ENCODE measurements at places on chromosomes 6 and 20.
A peak's percentile ranks its signal among the peaks of the same experiment; 100 is the strongest.

- peak; percentile 63 for DNase-seq
Measured at GRCh38 chr6:47787620-47788497, 6.0 kb downstream of the OPN5 start.

DNA sequence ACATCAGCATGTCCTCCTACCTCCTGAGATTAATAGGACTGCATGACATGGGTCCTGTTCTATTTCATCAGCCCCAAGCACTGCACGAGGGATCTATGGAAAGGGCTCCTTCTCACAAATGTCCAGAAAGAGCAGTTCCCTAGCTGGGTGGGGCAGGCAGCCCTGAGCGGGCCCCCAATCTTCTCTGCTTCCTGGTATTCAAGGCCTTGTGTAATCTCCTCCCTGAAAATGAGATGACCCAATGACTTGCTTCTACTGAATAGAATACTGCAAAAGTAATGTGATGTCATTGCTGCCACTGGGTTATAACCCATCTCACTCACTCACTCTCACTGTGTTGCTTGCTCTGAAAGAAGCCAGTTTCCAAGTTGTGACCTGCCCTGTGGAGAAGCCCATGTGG lies 126.4 kb downstream of the OPRM1 start:
- DNase-seq, result no peak

DNA sequence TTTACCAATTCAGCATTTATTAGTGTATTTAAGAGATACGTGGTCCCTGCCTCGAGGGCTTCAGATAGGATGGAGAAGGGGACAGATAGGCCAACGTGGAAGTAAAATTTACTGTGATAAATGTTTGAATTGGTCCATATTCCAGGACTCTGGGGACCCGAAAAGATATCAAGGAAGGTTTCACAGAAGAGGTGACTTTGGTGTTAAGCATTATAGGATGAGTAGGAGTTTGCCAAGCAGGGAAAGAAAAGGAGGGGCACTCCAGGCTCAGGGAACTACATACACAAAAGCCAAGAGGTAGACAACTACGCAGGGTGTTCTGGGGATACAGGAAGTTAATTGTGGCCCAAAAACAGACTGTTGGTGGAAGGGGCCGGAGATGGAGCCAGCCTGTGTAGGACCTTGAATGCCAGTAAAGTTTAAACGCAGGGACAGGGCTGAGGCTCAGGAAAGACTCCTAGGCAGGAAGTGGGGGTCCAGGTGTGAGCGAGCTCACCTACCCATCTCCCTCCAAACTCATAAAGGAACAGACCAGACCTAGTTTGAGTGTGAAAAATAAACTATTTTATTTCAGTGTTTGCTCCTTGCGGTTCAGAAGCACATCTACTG lies 37.0 kb downstream of the TGM2 start:
- DNase-seq, result no peak

GRCh38 chr6:136737871-136738691 lies 54.2 kb downstream of the MAP3K5 start:
- DNase-seq, result peak; percentile 18

GRCh38 chr6:9848094-9848493 lies 566.8 kb downstream of the TFAP2A start:
- no peak for DNase-seq

GRCh38 chr6:27889275-27889627 lies 22.9 kb downstream of the OR2B2 start:
- DNase-seq, result no peak

DNA sequence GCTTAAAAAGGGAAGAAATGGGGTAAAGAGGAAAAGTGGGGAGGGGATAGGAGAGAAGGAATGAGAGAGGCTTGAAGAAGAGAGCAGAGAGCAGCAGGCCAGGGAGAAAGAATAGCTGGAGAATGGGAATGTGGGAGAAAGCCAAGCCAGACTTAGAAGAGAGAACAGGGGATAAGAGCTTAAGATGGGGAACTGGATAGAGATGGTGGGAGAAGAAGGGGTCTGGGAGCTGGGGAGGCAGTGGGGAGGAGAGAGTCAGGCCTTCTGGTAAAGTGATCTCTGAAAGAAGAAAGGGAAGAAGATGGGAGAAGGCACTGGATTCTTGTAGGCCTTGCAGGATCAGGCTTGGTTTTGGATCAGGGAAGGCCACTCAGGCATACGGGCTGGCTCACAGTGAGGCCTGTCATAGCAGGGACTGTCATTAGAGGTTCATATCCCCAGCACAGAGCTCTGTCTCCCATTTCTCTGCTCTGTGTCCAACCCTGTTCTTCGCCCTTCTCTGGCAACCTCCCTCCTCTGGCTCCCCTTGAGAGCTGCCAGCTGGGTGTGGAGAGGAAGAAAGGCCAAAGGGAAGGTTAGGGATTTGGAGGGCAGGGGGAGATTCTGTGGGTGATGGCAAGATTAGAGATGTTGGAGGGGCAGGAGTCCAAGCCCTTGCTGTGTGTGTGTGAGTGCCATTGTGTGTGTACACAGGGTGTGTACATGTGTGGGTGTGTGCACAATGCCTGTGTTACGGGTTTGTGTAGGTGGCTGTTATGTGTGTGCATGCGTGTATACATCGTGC lies 9.3 kb downstream of the SYNGAP1 start:
- DNase-seq, result no peak

DNA sequence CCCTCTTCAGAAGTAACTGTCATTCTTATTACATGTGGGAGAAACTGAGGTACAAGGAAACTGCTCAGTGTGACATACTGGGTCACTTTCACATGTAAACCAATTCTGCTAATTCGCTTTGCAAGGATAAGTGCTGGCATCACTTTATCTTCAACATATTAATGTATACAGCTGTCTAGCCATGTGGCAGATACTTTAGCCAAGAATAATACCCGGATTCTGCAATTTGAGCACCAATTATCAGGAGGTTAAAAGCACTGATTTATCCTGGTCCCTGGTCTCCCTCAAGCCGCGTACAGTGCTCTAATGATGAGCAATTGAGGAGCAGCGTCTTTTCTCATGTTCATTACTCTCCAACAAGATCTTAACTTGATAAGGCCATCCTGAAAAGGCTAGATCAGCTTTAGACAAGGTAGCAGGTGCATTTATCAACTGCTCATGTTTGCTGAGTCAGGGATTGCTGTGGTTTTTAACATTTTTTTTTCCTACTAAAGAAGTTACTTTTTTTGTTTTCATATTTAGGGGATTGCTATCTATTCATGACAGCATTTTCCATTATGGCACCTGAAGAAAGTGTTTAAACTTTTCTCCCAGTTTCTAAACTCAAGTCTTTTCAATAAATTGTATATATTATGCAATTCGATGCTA lies 1066.3 kb upstream of the MAP3K7 start:
- DNase-seq, result no peak

DNA sequence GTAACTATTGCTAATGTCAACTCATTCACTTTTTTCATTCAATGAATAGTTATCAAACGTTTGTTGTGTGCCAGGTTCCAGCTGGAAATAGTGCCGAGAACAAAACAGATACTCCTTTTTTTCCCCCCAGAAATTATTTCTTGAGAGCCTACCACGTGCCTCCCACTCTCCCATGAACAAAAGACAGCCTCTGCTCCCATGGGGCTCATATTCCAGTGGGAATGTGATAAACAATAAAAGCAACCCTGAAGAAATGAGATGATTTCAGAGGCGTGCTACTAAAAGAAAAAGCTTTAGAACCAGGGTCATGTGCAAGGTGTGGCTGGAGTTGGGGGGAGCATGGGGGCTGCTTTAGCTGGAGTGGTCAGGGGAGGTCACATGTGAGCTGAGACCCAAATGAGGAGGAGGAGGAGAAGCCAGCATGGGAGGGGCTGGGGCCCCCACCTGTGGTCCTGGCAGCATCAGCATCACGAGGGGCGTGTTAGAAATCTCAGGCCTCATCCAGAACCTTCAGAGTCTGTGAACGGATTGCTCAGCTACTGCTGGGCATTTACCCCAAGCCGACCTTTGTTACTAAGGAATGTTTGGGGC lies 157.4 kb downstream of the EYA2 start:
- DNase-seq, result no peak

DNA sequence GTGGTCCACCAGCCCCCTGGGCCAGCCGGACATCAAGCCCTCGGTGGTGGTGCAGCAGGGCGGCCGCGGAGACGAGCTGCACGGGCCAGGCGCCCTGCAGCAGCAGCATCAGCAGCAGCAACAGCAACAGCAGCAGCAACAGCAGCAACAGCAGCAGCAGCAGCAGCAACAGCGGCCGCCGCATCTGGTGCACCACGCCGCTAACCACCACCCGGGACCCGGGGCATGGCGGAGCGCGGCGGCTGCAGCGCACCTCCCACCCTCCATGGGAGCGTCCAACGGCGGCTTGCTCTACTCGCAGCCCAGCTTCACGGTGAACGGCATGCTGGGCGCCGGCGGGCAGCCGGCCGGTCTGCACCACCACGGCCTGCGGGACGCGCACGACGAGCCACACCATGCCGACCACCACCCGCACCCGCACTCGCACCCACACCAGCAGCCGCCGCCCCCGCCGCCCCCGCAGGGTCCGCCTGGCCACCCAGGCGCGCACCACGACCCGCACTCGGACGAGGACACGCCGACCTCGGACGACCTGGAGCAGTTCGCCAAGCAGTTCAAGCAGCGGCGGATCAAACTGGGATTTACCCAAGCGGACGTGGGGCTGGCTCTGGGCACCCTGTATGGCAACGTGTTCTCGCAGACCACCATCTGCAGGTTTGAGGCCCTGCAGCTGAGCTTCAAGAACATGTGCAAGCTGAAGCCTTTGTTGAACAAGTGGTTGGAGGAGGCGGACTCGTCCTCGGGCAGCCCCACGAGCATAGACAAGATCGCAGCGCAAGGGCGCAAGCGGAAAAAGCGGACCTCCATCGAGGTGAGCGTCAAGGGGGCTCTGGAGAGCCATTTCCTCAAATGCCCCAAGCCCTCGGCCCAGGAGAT lies 1.0 kb downstream of the POU3F2 start:
- no peak for DNase-seq

- peak; percentile 7 for DNase-seq
Measured at GRCh38 chr6:166815629-166816028, 140.7 kb downstream of the RNASET2 start.

DNA sequence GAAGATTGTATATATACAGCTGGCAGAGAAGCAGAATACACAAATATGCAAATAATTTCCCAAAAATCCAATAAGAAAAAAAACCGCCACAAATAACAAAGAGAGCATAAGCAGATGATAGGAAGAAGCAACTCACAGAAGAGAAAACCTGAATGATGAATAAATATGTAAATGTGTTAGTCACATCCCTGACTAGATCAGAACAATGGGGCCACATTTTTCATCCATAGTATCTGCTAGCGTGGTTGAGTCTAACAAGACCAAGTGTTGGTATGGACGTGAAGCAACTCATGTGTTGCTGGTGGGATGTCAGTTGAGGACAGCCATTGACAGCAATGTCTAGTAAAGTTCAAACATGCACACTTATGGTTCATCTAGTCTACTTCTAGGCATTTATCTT lies 3.9 kb upstream of the SLC22A3 start:
- no peak for DNase-seq

- no peak for DNase-seq
Measured at GRCh38 chr6:154567695-154568220, 57.3 kb upstream of the CNKSR3 start.

GRCh38 chr20:56778765-56779195 lies 149.7 kb downstream of the TFAP2C start:
- DNase-seq, result peak; percentile 51

GRCh38 chr6:82066991-82067411 lies 180.5 kb downstream of the IBTK start:
- no peak for DNase-seq

GRCh38 chr6:80454661-80455365 lies 348.3 kb downstream of the BCKDHB start:
- no peak for DNase-seq

DNA sequence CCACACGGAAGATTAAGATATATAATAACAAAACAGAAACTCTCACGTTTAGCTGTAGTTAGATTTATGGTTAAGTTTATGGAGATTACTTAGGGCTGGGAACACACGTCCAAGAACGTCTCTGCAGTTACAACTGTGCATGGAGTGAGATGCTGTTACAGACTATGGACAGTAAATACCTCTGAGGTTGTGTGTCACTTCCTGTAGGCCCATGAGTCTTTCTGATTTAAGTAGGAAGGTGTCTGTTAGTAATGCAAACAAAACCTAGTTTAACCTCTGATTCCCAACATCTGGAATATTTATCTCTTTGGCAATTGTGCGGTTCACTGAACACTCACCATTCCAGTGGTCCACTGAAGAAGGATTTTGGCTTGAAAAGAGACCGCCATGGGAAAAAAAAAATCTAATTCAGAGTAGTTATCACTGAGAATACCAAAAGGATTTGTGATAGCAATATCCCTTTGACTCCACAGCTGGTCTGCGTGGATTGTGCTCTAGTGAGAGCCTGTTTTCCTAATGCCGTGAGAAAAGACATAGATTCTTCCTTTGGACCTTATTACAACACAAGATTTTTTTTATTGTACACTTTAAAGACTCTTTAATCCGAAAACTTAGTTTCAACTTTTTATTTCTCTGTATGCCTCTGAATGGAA lies 478.2 kb upstream of the CITED2 start:
- DNase-seq, result peak; percentile 52

- DNase-seq, result no peak
Measured at GRCh38 chr6:36333931-36334725, 2.6 kb downstream of the BNIP5 start.

GRCh38 chr6:118325220-118325860 lies 222.8 kb upstream of the PLN start:
- DNase-seq, result peak; percentile 33

DNA sequence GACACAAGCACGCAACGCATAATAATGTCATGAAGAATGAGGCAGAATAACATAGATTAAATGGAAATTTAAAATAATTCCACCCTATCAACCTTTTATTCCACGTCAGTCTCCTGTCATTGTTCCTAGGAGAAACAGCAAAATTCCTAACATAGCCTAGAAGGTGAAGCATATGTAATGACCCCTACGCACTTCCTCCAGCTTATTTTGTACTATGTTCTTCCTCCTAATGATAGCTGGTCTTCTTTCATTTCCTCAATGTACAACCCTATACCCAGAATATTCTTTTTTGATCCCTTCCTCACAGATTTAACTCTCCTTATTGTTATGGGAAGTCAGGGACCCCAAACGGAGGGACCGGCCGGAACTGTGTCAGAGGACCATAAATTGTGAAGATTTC lies 122.0 kb upstream of the CARMIL1 start:
- no peak for DNase-seq

- DNase-seq, result no peak
Measured at GRCh38 chr6:37614059-37614458, 83.6 kb downstream of the MDGA1 start.

All from astrocyte of the spinal cord (primary cell).